HTR-8/SVneo (cell line): ENCODE measurements at places on chromosomes 3 and 15.

- DNase-seq: no peak
Observed at GRCh38 chr3:88930611-88931010, 176.8 kb upstream of the EPHA3 start.

GRCh38 chr3:177107461-177108239 is 89.6 kb downstream of the TBL1XR1 start:
- no peak for DNase-seq

GRCh38 chr15:67715170-67715569 is 110.1 kb upstream of the SKOR1 start:
- no peak for DNase-seq

DNA sequence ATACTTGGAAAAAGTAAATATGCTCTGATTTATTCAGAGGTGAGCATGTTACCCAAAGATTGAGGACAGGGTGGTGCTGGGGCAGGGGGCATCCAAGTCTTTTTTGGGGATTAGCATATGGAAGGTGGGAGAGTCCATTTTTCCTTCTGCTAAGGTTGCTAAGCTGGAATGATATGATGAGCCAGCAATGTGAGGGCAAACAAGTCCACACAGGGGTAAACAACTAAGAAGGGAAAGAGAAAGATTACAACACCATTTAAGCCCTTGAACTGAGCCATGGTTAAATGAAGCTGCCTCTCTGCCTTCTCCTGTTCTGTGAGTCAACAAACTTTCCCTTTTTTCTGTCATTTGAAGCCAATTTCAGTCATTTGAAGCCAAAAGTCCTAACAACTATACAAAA is 89.0 kb downstream of the RPL22L1 start:
- DNase-seq: no peak

GRCh38 chr15:44315773-44316465 is 27.4 kb downstream of the GOLM2 start:
- no peak for DNase-seq

GRCh38 chr3:114600571-114600970 is 306.7 kb downstream of the TIGIT start:
- DNase-seq: no peak

- no peak for DNase-seq
Observed at GRCh38 chr3:41175365-41175764, 23.9 kb upstream of the CTNNB1 start.

GRCh38 chr3:174955513-174956016 is 96.4 kb downstream of the NAALADL2 start:
- peak; percentile 30 for DNase-seq

DNA sequence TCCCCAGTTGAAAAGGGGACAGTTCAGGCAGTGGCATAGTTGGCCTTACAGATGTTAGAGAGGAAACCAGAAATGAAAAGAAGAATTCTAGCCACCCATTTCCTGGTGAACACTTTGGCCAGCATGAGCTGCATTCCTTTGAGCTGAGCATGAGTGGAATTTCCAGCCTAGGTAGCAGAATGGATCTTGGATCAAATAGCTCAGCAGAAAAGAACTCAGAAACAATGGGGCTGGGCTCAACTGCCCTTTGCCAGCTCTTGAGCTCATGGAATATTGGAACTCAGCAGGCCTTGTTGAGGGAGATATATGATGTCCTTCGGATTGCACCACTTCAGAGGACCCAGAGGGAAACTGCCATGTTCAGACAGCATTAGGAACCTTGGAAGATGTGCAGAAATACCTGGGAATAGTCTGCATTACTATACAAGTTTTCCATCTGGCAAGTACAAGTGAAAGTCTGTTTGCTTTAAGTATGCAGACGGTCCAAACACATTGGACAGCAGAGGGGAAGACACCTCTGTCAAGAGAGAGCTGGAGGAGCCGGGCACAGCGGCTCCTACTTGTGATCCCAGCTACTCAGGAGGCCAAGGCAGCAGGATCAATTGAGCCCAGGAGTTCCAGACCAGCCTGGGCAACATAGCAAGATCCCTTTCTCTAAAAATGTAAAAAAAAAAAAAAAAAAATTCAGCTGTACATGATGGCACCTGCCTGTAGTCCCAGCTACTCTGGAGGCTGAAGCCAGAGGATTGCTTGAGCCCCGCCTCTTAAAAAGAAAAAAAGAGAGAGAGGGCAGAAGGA is 3.1 kb upstream of the CDV3 start:
- DNase-seq: peak; percentile 27

- DNase-seq: peak; percentile 60
Observed at GRCh38 chr3:10008588-10009344, 17.5 kb upstream of the FANCD2 start.

- no peak for DNase-seq
Observed at GRCh38 chr15:49134683-49135341, 20.6 kb downstream of the COPS2 start.

DNA sequence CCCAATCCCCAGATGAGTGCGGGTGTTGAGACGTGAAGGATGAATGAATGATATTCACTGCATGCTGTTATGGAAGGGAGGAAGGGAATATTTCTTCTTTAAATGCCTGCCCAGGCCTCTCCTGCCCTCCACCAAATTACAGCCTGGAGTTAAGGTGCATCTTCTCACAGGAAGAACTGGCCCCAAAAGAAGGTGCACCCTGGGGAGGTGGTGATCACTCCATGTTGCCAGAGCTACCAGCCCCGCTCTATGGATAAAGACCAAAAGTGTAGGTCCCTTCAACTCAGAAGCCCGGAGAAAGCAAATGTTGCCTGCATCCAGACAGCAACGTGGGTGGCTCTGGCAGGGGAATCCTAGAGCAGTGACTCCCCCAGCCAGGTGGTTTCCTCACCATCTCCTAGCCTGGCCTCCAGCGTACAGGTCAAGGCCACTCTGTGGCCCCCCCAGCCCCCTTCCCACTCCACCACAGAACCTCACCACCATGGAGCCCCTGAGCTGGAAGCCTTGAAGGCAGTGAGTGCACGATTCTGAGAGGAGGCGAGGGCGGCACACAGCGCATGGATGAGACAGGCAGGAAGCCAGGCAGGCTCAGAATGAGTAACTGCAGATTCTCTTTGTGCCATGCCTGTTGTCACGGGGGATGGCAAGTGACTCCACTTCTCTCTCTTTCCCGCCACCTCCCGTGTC is 3.5 kb upstream of the VIPR1 start:
- DNase-seq: no peak

DNA sequence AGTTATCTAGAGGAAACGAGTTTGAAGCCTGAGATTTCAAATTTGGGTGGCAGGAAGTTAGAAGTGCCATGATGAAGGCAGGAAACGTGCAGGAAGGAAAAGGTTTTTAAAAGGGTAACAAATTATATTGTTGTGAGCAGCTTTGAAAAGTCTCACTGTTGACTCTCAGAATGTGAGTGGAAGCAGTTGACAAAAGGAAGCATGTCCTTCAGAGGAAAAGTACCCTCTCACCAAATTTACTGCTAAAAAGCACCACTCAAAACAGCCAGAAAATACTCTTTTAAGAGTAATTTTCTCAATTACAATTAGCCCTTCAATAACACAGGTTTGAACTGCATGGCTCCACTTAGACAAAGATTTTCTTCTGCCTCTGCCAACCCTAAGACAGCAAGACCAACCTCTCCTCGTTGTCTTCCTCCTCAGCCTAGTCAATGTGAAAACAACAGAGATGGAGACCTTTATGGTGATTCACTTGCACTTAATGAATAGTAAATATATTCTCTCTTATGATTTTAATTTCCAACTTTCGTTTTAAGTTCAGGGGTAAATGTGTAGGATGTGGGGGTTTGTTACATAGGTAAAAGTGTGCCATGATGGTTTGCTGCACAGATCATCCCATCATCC is 117.1 kb upstream of the LIPC start:
- no peak for DNase-seq

GRCh38 chr15:77168616-77169015 is 97.7 kb upstream of the TSPAN3 start:
- no peak for DNase-seq

DNA sequence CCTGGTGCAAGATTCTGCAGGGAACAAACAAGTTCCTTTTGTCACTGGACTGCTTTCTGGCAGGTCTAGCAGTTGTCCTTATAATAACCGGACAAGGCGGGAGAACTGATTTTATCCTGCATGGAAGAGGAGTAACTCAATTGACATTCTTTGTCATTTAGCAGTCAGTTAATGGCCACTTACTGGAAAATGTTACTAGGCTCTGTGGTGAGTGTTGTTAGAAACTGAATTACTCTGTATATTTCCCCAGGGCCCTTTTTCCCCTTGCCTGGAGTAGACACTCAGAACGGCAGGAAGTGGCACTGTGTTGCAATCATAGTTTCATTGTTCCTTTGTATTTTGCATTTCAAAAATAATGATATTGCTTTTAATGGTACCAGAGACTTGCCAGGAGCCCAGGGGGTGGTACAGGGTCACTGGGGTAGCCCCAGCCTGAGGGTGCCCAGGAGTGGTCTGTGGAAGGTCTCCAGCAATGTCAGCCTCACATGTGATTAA is 318.6 kb upstream of the LRRFIP2 start:
- no peak for DNase-seq

GRCh38 chr15:58015565-58015964 is 49.9 kb downstream of the ALDH1A2 start:
- DNase-seq: no peak

GRCh38 chr3:124407260-124407659 is 323.0 kb upstream of the UMPS start:
- no peak for DNase-seq

- DNase-seq: no peak
Observed at GRCh38 chr15:48355377-48355776, 24.1 kb downstream of the DUT start.

GRCh38 chr3:15174953-15175352 is 31.1 kb upstream of the CAPN7 start:
- DNase-seq: no peak

- no peak for DNase-seq
Observed at GRCh38 chr3:126018995-126019394, 50.0 kb downstream of the ROPN1B start.

GRCh38 chr3:42051384-42052131 is 39.6 kb upstream of the TRAK1 start:
- DNase-seq: no peak

DNA sequence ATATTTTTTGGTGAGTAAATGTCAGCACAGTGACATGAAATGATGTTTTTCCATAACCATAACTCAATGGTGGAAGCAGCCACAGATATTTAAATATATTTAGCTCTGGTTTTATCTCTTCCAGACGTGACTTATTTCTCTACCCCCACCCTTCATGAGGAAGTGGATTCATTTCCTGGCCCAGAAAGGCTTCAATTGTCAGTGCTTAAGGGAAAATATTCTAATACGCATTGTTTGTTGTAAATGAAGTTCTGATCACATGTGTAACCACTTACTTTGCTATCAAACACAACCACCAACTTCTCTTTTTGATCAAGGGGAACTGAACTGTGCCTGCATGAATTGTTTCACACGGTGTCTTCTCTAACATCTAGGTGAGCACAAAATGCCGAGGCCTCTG is 14.0 kb downstream of the CLDN16 start:
- DNase-seq: no peak

GRCh38 chr3:107806536-107806935 is 283.8 kb downstream of the BBX start:
- no peak for DNase-seq

DNA sequence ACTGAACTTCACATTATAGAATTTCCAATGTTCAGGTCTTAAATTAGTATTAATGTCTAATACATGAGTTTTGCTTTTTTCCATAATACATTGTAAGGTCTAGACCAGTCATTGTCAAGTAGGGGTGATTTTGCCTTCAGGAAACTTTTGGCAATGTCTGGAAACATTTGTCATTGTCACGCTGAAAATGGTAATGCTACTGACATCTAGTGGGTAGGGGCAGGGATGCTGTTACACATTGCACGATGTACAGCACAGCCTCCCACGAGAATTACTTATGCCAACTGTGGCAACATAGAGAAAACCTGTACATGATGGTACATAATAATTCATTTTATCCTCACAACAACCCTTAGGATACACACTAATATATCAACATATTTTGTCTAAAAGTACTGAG is 384.1 kb downstream of the CADM2 start:
- DNase-seq: peak; percentile 4

DNA sequence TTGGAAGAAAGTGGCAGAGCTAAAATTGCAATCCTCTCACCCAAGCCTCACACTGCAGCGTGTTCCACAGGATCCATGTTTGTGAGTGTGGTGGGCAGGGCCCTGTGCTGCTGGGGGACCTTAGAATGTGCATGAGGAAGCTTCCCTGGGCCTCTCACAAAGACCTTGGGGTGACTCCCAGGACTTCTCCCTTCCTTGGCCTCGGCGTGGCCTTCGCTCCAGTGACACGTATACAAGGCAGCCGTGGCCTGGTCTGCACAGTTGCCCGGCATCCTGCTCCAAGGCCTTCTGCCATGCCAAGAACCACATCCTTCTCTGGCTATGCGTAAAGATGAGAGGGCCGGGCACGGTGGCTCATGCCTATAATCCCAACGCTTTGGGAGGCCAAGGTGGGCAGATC is 196.4 kb downstream of the UACA start:
- no peak for DNase-seq

DNA sequence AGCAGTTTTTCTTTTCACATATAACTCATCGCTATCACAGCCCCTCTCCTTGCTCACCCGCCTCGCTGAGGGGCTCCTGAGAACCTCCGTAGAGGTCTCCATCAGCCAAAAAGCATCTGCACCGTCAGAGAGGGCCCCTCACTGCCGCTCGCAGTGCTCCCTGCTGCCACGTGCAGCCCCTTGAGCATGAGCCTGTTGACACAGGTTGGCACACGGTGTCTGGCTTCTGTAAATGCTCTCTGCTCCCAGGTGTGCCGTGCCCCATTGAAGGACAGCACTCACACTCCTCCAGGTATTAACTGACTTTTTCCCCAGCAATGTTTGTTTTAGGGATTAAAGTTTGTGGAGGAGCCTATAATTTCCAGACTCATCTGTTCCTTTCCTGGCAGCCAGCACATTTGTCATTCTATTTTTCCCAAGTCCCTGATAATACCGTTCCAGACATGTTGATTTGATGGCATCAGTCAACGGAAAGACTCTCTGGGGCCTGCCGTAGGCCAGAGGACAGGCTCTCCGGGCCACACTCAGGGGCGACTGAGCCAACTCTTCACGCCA is 2.1 kb upstream of the FURIN start:
- no peak for DNase-seq
